ENCODE measurements at places on chromosomes 6 and 20.

DNA sequence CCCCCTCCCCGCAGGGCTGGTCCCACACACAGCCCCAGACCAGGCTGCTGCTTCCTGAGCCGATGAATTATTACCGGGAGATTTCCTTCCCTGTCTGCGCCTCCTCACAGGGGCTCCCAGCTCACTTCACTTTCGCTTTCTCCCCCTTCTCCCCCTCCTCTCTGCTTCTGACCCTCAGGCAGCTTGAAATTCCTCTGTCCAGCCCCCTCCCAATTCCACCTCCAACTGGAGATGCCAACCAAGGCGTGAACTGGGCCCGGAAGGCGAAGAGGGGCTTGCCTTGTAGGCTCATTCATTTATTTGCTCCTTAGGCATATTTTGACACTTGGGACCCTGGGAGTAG is 1.7 kb upstream of the TCF15 start:
- DNase-seq = no peak

- no peak for DNase-seq
Observed at GRCh38 chr6:125784365-125784764, 6.4 kb upstream of the NCOA7 start.

GRCh38 chr6:17710331-17710730 is 3.6 kb upstream of the NUP153 start:
- DNase-seq = no peak

DNA sequence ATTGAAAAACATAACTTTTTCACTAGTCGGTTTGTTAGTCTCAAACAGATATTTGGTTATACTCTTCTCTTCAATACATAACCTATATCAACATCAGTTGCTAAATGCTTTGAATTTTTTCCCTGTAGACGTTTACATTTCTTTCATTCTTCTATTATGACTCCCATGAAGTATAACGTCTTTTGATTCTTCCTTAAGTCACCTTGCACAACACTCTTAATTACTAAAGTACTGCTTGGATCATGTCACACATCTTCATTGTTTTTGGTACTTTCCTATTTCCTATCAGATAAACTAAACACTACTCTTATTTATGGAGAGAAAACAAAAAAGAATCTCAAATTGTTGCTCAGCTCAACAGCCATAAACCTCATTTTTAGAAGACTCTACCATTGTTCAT is 23.0 kb upstream of the BMP5 start:
- no peak for DNase-seq

DNA sequence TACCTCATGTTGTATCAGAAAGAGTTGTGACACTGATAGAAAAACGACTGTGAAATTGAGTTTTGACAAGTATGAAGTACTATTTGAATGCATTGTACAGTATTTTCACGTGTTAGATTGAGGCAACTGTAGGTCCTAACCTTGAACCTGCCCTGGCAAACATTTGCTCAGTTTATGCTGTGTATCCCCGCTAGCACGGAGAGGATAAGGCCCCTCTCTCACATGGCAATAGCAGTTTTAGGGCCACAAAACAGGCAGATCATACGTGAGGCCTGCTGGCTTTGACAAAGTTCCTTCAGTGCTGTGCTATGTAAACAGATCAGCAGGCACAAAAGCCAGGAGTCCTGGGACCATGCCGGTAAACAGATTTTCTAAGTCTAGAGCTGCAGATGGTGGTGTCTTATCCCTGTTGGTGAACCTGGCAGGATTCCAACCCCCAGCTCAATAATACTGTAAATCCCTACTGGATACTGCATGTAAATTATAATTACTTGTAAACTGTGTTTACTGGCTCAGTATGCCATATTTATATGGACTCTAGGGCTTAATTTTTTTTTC is 23.8 kb upstream of the FAM217A start:
- DNase-seq = no peak

DNA sequence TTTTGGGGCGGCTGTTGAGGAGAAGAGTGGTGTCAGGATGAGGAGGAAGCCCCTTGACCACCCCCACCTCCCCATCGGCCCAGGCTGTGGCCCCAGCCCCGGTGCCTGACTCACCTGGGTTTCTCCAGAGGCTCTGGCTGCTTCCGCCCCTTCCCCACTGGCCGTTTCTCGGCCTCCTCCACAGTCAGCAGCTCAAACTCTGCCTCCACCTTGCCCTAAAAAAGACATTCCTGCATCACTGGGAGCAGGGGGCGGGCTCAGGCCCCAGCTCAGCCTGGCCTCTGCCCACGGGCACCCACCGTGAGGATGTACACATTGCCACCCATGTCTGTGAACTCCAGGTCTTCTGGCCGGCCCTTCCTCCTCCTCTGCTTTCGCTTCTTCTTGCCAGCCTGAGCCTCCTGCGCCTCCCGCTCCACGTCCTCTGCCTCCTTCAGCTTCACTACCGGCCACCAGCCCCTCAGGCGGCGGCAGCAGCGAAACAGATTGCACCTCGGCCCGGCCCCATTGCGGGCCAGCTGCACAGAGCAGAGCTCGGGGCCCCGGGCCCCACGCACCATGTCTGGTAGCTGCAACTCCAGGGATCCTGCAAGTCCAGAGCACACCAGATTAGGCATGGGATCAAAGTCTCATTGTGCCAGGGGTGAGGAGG is 17.3 kb downstream of the ERGIC3 start:
- DNase-seq = no peak

- no peak for DNase-seq
Observed at GRCh38 chr20:37669773-37670236, 24.0 kb upstream of the CTNNBL1 start.

GRCh38 chr6:135555550-135555949 is 58.0 kb upstream of the AHI1 start:
- DNase-seq = no peak

- DNase-seq = no peak
Observed at GRCh38 chr6:29590218-29590808, 5.4 kb downstream of the OR2H2 start.

DNA sequence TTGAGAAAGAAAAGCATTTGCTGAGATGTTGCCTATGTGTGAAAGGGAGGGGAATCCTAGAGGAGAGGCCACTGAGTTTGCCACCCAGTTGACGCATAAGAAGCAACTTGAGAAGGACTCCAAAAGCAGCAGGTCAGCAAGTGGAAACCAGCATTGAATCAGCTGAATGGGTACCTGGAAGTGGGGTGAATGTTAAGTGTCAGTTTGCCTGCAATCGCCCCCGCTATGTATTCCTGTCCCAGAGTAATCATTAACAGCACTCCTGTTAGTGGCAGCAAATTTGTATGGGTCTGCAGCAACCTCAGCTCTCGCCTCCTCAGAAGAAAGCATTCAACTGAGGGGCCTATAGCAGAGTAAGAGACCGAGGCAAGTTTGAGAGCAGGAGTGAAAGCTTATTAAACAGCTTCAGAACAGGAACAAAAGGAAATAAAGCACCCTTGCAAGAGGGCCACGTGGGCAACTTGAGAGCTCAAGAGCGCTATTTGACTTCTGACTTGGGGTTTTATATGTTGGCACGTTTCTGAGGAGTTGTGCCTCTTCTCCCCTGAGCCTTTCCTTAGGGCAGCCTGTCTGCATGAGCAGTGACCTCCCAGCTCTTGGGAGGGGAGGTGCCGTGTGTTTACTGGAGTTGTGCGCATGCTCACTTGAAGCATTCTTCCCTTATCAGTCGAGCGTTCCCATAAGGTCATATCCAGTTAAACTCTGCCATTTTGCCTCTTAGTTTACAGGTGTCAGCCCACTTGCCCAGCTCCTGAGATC is 122.6 kb upstream of the PHACTR1 start:
- no peak for DNase-seq

DNA sequence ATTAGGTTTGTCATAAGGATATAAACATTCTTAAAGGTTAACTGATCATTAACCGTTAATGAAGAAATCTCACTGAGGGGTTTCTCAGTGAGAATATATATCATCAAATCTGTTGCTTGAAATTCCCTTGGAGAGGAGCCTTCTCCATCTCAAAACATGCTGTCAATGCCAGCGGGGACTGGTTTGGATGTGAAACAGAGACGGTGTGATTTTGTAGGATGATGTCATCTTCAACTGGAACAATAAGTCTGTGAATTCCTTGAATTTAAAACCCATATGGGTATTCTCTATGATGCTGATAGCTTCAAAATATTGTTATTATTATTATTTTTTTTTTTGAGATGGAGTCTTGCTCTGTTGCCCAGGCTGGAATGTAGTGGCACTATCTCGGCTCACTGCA is 75.9 kb downstream of the GMPR start:
- no peak for DNase-seq

DNA sequence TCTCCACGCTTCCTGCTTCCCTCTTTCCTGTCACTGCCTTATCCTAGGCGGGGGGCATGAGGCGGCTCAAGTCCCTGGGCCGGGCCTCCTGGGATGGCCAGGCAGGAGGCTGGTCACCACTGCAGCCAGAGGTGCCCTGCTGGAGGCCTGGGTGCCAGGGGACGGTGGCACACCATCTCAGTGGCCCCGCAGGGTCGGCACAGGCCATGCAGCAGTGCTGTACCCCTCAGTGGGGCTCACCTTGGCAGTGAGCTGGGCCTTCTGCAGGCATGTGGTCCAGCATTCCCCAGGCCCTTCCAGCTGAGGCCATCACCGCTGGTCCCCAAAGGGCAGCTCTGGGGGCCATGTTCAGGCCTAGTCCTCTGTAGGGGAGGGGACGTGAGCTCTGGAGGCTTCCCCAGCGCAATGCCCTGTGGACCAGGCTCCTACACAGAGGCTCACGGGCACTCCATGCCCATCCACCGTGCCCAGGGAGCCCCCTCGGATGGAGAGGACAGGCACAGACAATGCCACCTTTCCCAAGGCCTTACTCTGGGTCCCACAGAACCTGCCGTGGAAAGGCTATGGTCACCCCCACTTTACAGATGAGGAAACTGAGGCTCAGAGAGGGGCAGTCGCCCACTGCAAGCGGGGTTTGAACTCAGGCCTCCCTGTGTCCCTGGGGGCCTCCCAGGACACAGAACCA is 123.8 kb downstream of the TAF4 start:
- DNase-seq = no peak

- DNase-seq = no peak
Observed at GRCh38 chr6:118932421-118932820, 2.5 kb downstream of the MCM9 start.

- DNase-seq = peak; percentile 8
Observed at GRCh38 chr6:35141007-35141655, at the start of gene TCP11. TSS of gene TCP11 (minus strand) at chr6:35141339. CDS start at chr6:35140870, 469 bp downstream.

DNA sequence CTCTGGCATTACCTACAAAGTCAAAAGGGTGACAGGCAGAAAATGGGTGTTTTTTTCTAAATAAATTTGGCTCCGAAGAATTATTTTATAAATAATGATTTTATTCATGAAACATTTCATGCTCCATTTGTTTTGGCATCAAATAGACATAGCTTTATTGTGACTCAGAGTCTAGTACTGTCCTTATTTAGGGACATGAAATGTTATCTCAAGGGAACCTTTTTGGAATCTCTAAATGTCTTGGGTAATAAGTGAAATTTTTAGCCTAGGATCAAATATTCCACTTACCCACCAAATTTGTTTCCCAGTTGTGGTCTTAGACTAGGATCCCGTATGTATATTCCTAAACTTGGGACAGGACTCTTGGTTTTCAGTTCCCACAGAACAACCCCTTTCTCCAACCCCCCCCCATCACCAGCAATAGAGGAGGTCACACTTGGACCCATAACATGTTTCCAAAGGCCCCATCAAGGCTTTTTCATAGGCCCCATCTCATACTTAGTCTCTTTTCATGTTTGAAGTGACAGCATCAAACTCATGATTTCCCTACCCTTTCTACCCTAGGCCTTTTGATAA is 81.8 kb downstream of the JAG1 start:
- DNase-seq = no peak

- no peak for DNase-seq
Observed at GRCh38 chr6:104881964-104882668, 22.4 kb upstream of the HACE1 start.

- no peak for DNase-seq
Observed at GRCh38 chr6:128032042-128032441, 131.2 kb upstream of the THEMIS start.

DNA sequence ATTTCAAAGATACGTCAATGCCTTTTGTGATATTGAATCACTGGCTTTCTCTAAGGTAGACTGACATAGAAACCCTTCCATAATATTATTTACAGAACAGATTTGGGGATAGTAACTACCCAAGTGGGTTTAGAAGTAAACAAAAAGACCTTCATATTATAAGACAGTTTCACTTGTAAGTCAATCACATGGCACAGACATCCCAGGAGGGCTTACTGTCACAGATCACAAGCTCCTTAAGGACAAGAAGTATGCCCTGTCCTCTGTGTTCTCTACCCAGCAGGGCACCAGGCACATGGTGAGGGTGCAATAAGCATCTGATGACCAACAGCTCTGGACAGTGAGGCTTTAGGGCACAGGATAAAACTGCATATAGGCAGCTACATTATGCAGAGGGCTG is 135.9 kb upstream of the SLC22A16 start:
- DNase-seq = no peak

GRCh38 chr6:56380476-56380875 is 133.1 kb upstream of the COL21A1 start:
- DNase-seq = no peak

DNA sequence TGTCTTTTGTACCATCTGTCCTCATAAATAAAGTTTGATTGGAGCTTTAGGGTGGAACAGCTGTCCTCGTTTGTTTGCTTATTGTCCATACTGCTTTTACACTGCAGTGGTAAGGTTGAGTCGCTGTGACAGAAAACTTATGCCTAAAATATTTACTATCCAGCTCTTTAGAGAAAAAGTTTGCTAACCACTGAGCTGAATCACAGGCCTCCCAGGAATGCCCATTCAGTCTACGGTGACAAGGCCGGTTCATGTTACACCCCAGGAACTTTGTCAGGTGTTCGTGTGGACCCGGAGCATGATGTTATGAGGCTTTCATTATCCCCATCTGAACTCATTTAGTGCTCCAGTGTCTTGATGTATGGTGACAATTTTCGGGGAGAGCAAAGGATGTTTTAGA is 401.1 kb downstream of the SAMD5 start:
- no peak for DNase-seq

DNA sequence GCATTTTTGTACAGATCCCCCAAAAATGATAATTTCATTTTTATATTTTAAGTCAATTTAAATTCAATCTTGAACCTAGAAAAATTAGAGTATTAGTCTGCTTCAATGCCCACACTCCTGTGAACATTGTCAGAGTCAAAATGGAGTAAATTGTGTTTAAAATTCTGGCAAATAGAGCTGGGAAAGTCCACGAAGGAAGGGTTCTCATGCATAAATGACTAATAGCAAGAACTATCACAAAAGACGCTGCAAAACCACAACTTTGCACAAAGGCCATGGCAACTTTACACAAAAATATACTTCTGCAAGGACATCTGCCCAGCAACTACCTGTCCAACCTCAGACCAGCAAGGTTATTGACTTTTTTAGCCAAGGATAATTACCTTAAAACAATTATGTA is 203.2 kb upstream of the SMLR1 start:
- DNase-seq = no peak

Measured in stimulated activated CD8-positive, alpha-beta memory T cell treated with anti-CD3 and anti-CD28 coated beads, Interleukin-15, amount 100 ng/mL, for 48 hours (primary cell).